Smooth muscle cell of the coronary artery (primary cell): ENCODE measurements at places on chromosomes 6 and 20. TPM values are rescaled to one million over a fixed set of nuclear protein-coding genes. Genes with fewer than 3 reads are reported as not detected.

The CD93 gene
- 4.7 and 6.0 TPM in 2 replicates for total RNA-seq

The ZFAND3 gene
- total RNA-seq, result 26.5 and 50.2 TPM in 2 replicates

The GPX5 gene
- not detected in 2 replicates for total RNA-seq

The CCND3 gene
- total RNA-seq, result 13.6 and 19.5 TPM in 2 replicates

The KCNK15 gene
- 1.1 and 14.9 TPM in 2 replicates for total RNA-seq

The ADA gene
- 10.2 and 31.5 TPM in 2 replicates for total RNA-seq

The DLK2 gene
- 0.23 and 0.47 TPM in 2 replicates for total RNA-seq

The RNF144B gene
- total RNA-seq, result 0.47 and 0.68 TPM in 2 replicates

The C6orf118 gene
- total RNA-seq, result not detected in 2 replicates

The CLIC5 gene
- 0.12 TPM in 1 of 2 replicates, not detected in the other for total RNA-seq

The VSX1 gene
- total RNA-seq, result not detected in 2 replicates

The MCHR2 gene
- total RNA-seq, result not detected in 2 replicates

The MAS1 gene
- total RNA-seq, result under 0.01 TPM in 1 of 2 replicates, not detected in the other

The MRPL14 gene
- 23.5 and 52.8 TPM in 2 replicates for total RNA-seq

The MGME1 gene
- 2.8 and 6.5 TPM in 2 replicates for total RNA-seq

The ETV7 gene
- total RNA-seq, result 0.75 and 2.8 TPM in 2 replicates

The COL19A1 gene
- total RNA-seq, result 1.2 TPM in 1 of 2 replicates, not detected in the other
